Cardiac ventricle fibroblast (primary cell): ENCODE measurements at places on chromosomes 6 and 20. TPM values are rescaled to one million over a fixed set of nuclear protein-coding genes. Genes with fewer than 3 reads are reported as not detected.

Gene RTN4IP1
- total RNA-seq = 2.4 and 2.8 TPM in 2 replicates

Gene SSTR4
- not detected in 2 replicates for total RNA-seq

Gene AMD1
- total RNA-seq = 31.6 and 37.8 TPM in 2 replicates

Gene HCK
- total RNA-seq = not detected in 2 replicates

Gene CPXM1
- total RNA-seq = 85.5 and 93.2 TPM in 2 replicates

Gene PHIP
- 13.1 and 13.9 TPM in 2 replicates for total RNA-seq

Gene STMND1
- not detected in 2 replicates for total RNA-seq

Gene TTK
- total RNA-seq = 0.54 and 1.2 TPM in 2 replicates

Gene TFAP2A
- total RNA-seq = 0.56 TPM in 1 of 2 replicates, not detected in the other

Gene HRH3
- total RNA-seq = not detected in 2 replicates

Gene RAB44
- not detected in 2 replicates for total RNA-seq

Gene CDH4
- total RNA-seq = not detected in 2 replicates
